ENCODE measurements at places on chromosomes 12 and 14.

DNA sequence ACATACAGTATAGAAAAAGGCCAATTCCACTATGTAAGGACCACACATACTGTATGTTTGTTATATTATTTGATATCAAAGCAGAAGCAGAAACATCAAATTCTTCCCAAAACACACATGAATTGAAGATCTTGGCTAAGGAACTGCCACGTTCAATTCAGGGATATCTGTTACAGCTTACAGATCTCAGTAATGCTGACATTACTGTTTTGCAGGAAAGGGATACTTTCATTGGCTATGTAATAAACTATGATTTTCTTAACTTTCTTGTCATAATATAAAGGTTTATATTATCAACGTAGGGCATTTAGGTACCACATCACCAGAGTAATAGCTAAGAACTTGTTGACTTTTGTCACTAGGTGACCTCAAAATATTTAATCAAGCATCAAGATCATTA lies 148.5 kb downstream of the PAX9 start:
- DNase-seq: no peak

DNA sequence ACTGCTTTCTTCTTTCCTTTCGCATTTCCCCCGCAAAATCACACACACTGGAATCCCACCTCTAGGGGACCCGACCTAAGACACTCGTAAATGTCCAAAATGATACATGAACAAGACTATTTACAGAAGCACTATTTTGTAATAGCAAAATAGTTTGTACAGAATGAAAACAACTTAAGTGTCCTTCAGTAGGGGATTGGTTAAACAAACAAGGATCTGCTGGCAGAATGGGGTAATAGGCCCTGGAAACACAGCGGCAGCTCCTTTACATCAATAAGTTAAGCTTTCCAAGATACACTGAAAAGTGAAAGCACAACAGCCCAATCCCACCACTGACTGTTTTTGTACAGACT lies 48.8 kb downstream of the LTBP2 start:
- no peak for DNase-seq

DNA sequence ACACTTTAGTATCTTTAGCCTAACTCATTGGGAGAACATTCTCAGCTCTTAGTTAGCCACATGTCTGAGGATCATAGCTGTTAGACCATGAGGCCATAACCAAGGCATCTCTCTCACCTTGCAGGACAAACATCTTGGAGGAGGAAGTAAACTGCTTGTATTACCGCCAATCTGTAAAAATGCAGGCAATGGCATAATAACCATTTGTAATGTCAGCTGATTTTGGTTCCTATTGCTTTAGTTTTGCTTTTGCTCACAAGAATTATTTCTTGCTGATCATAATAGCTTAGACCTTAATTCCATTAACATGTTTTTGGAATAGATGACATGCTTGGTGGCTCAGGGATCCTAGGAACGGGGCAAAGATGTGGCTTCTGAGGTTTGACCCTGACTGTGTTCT lies 16.4 kb upstream of the GSG1 start:
- DNase-seq: no peak

DNA sequence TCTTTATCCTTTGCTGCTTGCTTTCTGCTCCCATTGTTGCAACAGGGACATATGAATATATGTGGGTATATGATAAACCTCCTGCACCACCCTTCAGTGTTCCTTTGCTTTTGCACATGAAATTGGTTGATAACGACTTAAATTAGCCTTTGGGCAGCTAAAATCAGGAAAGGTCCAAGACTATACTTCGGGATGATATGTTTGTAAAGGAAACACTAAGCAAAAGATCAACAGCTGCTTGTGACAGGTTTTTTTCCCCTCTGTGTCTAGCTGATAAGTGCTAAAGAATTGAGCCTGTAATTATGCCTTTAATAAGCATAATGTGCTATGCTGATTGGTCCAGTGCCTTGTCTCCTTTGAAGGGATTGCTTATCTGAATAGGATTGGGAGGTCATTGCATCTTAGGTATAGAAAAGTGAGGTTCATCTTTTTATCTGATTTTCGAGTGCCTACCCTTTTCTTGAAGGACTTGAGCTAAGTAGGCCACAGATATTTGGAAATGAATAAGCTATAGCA lies 59.4 kb downstream of the PPHLN1 start:
- DNase-seq: no peak

GRCh38 chr14:98184457-98184856 lies 1087.5 kb downstream of the BCL11B start:
- DNase-seq: no peak

DNA sequence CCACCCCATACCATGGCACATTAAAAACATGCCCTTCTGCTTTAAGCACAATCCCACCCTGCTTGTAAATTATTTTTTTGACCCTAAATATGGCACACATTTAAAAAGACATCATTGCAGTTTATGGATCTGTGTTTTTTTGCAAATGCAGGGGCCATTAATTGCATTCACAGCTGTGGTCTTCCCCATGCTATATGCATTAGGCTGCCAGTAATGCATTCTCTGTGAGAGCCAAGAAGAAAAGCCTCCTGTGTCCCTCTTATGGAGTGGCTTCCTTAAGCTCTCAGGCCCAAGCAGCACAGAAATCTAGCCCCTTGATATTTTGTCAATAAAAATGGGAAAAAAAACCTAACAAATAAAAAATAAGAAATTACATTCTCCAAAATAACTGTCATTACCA lies 20.4 kb upstream of the COCH start:
- DNase-seq: no peak

DNA sequence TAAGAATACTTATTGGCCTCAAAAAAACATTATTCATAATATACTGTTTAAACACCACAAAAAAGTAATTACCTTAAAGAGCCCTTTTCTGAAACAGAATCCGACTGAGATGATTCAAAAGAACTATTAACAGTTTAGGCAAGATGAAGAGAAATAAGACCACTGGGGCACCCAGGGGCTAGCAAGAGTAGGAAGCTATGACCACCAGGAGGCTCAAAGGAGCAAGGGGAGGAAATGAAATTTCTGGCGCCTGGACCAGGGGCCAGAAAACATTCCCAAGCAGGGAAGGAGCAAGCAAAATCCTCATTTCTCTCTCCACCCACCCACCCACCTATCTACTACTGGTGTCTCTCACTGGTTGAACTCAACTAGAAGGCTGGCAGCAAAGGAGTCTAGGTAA lies 6.3 kb upstream of the DCAF4 start:
- no peak for DNase-seq

- DNase-seq: no peak
Measured at GRCh38 chr12:16504200-16504599, 101.8 kb downstream of the LMO3 start.

DNA sequence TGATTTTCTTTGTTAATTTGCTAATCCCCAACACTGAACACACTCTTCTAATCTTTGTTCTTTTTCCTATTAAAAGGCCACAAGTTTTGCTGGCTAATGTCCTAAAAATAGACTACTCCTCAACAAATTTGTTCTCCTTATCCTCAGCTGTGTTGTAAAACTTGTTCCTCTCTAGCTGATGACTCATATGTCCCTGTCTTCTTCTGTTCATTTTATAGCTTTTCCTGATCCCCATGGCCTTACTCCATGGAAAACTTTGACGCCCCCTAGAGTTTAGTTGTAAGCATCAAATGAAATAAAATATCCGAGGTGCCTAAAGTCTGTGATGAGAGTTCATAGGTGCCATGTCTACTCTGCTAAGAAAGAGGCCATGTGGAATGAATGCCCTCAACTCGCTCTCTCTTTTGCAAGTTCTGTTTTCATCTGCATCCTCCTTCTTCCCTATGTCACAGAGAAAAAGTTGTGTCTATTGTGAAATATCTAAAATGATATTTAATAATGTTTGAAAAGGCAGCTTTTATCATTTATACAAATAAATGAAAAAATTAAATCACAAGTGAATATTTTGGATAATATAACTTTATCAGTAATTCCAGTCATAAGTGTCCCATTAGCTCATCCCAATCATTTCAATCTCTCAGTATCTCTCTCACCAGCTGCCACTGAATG lies 237.9 kb downstream of the IPO8 start:
- no peak for DNase-seq

- no peak for DNase-seq
Measured at GRCh38 chr14:51317373-51317772, 77.3 kb downstream of the TMX1 start.

GRCh38 chr14:90607141-90607540 lies 209.1 kb downstream of the TTC7B start:
- no peak for DNase-seq

- DNase-seq: no peak
Measured at GRCh38 chr12:68042212-68042699, 53.0 kb downstream of the IFNG-AS1 start.

DNA sequence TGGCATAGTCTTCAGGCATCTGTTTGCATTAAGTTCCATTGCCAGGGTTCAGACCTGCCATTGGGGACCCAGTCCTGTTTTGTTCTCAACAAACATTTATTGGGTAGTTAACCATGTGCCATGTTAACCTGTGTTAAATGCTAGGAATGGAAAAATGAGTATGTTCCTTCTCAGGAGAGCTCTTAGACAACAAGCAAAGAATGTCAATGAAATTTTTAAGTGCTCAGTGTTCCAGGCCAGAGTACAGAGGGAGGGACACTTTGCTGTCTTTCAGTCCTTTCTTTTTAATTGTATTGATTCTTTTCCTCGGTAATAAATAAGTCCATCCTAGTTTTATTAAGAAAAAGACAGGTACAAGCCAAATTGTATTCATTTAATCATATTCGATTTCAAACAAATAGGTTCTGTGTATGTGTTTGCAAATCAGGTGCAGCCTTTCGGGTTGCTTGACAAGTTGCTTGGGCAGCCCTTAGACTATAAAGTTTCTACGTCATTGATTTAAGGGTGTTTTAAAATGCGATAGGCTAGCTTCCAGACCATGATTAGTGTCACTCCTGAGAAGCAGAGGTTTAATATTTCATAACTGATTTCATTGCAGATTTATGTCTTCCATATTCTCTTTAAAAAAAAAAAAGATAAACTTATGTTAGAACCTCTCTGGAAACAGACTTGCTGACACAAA lies 123.1 kb downstream of the DERA start:
- DNase-seq: no peak

DNA sequence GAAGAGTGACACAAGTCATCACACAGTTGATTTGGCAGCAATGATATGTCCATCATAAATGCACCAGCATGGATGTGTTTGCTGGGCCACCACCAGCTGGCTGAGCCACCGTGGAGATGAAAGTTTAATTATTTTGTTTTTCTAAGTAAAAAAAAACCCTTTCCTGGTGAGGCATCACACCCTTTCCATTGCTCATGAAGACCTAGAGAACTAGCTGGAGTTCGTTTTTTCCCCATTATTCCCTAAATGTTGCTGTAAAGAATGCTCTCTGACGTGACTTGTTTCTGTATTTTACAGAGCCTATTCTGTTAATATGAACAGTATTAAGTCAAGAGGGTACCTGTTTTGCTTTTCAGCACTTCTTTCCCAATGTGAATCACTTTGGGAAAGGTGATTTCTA lies 257.9 kb downstream of the MSRB3 start:
- DNase-seq: no peak

DNA sequence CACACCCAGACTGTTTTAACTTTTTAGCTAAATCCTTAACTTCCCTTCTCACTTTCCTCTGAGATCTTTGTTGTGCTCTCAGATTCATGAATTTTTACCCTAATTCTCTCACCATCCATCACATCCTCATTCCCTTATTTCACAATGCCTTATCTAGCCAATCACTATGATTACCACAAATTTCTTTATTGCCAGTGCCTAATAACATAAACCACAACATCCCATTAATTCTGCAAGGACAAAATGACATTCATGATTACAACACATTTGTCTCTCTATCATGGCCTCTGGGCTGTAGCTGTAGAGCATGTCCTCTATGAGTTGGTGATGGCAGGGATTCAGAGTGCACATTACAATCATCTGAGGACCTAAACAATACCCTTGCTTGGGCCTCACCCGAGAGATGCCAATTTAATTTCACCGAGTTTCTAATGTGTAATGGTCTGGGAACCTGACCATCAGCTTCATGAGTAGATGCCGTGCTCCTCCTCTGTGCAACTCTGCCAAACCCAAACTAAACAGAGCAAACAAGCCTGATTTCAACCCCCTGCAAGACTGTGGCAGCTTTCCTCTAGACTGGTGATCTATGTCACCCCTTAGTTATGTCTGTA lies 99.3 kb downstream of the SPTSSA start:
- no peak for DNase-seq

DNA sequence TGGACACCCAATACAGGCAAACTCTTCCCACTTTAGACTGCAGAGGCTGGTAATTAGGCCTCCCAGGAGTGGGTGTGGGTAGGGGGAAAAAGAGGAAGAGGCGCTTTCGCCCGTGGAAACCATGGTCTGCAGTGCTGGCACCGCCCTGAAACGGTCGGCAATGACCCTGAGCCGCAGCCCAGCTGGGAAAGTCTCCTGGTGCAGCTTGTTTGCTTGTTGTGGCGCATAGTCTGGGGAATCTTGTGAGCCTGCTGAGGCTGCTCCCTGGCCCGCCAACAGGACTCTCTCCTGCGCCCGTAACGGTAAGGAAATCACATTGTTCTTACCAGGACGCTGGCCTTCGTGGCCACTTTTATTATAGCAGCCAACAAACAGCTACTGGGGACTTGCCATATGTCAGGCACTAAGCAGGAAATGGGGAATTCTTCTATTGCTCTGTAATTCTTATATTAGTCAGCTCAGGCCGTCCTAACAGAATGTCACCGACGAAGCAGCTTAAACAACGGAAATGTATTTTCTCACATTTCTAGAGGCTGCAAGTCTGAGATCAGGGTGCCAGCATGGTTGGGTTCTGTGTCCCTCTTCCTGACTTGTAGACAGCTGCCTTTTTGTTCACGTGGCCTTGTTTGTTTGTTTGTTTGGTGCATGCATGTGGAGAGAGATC lies 52.5 kb upstream of the RIN3 start:
- DNase-seq: no peak

DNA sequence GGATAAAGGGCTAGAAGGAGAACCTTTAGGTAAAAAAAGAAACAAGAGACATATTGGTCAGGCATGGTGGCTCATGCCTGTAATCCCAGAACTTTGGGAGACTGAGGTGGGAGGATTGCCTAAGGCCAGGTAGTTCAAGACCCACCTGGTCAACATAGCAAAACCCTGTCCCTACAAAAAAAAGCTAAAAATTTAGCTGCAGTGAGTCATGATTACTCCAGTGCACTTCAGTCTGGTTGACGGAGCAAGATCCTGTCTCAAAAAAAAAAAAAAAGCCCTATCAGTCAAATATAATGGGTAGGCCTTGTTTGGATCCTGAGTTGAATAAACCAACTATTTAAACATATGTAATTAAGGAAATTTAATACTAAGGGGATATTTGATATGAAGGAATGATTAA lies 54.2 kb downstream of the PPP1R36 start:
- DNase-seq: no peak

All from CD4-positive, alpha-beta T cell (primary cell).